Left hindlimb (tissue), 1 donor: ENCODE measurements at places on chromosomes 2 and 18.
A peak's percentile ranks its signal among the peaks of the same experiment; 100 is the strongest.

- no peak for DNase-seq
Measured at GRCh38 chr2:70674636-70675430, 93.2 kb downstream of the ADD2 start.

DNA sequence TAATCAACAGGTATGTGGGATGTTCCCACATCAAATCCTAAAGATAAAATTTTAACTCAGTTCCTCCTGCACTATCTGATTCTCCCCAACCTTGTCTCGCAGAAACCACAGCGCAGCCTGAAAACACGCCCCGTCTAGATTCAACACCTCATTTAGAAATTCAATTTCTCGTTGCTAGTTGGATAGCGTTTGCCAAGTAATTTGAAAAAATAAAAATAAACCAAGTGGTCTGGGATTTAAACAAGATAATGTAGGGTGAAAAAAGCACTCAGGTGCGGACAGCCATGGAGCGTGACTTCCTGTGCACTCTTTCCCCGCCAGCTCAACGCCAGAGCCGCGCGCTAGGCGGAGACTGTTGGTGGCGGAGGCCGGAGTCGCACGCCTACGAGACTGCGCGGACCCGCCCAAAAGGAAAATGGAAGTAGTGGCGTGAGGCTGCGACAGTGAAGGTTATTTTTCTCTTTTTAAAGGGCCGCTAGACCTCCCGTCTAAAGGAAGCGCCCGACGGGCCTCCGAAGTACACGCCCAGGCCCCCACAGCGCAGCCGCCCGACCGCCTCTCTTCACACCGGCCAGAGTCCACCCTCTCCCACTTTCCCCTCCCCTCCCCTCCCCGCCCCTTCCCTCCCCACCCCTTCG is 615 bp upstream of the CCNT2 start:
- no peak for DNase-seq

DNA sequence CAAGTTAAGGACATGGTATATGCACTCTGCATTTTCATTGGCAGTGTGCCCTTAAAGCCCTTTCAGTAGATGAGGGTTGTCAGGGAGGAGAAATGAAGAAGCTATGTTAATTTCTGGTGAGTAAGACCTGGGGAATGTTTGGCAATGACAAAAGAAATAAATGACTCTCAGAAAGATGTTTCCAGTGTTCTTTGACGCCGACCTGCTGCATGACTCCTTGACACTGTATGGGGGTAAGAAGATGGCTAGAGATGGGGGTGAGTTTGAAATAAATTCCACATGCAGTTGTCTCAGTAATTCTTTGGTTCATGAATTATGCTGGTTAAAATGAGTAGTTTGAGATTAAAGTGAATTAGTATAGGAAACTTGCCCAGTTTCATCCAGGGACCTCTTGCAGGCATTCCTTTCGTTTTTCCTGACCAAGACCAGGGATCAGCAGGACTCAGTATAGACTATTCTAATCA is 5.9 kb downstream of the CCDC121 start:
- no peak for DNase-seq

- DNase-seq, result no peak
Measured at GRCh38 chr18:715626-716025, 3.2 kb upstream of the ENOSF1 start.

- DNase-seq, result peak; percentile 71
Measured at GRCh38 chr18:25349131-25349925, 2.6 kb downstream of the ZNF521 start.

GRCh38 chr2:154849482-154849881 is 151.0 kb downstream of the KCNJ3 start:
- DNase-seq, result no peak

DNA sequence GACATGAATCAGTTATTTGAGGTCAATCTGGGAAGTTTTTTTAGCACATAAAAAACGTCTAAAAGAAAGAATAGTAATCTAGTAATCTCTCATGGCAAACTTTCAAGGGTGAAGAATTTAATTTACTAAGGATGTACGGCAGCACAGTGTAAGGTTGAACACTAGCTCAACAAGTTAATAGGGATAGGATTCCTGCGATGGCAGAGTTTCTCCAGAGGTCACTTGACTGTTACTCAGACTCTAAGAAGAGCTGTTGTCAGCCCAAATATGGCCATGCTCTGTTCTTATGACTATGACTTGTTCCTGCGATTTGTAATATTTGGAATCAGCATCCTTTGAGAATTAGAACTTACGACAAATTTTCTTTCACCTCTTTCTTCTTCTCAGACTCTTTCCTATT is 553.3 kb upstream of the TNP1 start:
- DNase-seq, result no peak

- no peak for DNase-seq
Measured at GRCh38 chr2:191927319-191927867, 80.5 kb upstream of the CAVIN2 start.

DNA sequence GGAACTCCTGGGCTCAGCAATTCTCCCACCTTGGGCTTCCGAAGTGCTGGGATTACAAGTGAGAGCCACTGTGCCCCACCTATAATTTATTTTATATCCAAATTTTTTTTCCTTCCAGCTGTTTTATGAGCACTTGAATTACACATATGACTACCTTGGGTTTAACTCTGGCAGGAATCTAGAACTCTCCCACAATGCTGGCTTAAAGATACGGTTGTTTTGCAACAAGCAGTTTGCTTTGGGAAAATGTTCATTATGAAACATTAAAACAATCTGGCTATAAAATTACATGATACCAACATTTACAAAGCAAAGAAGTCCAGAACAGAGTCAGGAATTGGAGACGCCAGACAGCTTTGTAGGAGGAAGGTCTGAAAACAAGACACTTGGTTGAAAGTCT is 12.8 kb downstream of the CD302 start:
- DNase-seq, result no peak

GRCh38 chr18:6781142-6781714 is 51.7 kb downstream of the ARHGAP28 start:
- DNase-seq, result peak; percentile 39
